ENCODE measurements at places on chromosomes 16 and 17.

DNA sequence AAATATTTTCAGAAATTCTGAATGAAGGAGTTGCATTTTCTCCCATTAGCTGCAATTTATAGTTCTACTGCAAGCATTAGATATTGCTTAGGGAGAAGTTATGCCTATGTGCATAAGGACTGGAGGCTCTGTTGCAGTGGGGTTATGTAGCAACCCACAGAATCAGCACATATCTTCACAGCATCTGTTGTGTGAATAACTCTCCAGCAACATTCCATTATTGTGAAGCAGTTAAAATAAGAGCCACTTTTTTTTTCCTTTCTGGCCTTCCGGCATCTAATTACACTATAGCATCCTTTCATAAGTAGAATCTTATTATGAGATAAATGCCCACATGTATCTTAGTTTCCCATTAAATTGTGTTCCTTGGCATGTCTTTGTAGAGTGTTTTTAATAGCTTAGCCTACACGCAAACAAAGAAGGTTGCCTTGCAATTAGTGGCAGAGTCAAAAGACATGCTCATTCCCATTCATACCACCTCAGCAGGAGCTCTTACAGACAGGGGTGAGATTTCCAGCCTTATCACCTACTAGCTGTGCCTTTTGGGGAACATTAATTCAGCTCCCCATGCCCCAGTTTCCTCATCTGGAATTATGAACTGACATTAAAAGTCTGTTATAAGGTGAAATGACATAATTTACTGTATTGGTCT, 596.0 kb upstream of the GOT2 start:
- DNase-seq = no peak

GRCh38 chr17:30347488-30347887, 13.6 kb upstream of the TMIGD1 start:
- DNase-seq = no peak

- DNase-seq = no peak
Observed at GRCh38 chr16:57837305-57838125, 35.2 kb upstream of the KIFC3 start.

- no peak for DNase-seq
Observed at GRCh38 chr17:16465861-16466338, 26.1 kb downstream of the LRRC75A start.

DNA sequence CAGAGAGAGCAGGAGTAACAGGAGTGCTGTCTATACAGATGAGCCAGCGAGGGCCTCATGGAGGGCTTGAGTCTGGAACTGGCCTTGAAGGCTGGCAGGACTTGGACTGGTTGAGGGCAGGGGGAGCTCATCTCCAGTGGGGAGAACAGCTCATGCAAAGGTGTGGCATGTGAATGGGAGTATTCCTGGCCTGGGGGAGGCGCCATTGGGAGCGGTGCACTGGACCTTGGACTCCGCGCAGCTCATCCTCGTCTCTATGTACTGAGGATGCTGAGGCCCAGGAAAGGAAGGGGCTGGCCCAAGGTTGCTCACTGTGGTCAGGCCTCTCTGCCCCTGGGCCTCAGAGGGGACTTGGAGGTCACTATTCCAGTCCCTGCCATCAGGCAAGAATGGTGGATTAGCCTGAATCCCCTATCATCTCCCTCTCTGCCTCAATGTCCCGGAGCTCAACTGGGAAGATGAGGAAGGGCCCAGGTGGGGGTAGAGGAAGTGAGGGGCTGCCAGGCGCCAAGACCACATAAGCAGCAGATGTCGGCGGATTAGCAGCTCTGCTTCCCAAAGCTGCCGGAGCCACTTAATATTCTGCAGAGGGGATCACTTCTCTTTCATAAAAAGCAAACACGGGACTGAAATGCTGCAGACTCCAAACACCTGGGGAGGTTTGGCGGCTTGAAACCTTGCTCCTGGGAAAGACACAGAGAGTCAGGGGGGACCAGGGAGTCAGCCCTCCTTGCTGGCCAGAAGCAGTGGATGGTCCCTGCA, 88.9 kb downstream of the SDK2 start:
- no peak for DNase-seq
